Stimulated activated CD8-positive, alpha-beta memory T cell treated with anti-CD3 and anti-CD28 coated beads, Interleukin-2, amount 100 ng/mL, for 1 hour (primary cell): ENCODE measurements at places on chromosomes 5 and 9.

GRCh38 chr9:1978941-1979340, 36.2 kb upstream of the SMARCA2 start:
- DNase-seq, result no peak

- no peak for DNase-seq
Measured at GRCh38 chr5:169911448-169912212, 68.7 kb downstream of the INSYN2B start.

DNA sequence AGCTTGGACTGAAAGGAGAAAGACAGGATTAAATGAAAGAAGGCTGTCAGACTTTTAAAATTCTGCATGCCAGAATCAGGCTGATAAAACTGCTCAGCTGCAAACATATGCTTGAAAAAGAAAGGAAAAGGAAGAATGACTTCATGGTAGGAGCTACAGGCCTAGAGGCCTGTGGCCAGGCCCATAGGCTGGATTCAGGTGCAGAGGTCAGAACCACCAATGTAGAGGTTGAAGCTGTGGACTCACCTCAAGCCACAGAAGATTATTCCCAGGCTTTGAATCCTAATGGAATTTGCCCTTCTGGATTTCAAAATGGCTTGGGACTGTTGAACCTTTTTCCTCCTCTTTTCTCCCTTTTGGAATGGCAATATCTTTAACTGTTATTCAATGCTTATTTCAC, 47.7 kb downstream of the TMEM38B start:
- no peak for DNase-seq

DNA sequence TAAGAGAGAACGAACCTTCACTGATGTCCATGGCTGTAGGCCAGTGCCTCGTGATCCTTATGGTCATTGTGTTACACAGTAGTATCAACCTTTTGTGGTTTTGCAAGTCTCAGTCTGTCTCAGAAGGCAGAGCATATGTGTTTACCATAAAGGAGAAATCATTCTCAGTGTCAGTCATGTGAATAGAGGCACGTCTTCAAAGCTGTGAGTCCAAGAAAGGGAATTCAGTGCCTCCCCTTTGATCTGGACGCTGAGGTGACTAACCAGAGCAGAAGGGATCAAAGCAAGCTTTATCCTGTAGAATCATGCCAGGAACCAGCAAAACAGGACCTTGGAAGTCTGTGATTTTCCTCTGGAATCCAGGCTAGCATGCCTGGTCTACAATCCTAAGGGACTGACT, 433.9 kb downstream of the DNAH5 start:
- no peak for DNase-seq

DNA sequence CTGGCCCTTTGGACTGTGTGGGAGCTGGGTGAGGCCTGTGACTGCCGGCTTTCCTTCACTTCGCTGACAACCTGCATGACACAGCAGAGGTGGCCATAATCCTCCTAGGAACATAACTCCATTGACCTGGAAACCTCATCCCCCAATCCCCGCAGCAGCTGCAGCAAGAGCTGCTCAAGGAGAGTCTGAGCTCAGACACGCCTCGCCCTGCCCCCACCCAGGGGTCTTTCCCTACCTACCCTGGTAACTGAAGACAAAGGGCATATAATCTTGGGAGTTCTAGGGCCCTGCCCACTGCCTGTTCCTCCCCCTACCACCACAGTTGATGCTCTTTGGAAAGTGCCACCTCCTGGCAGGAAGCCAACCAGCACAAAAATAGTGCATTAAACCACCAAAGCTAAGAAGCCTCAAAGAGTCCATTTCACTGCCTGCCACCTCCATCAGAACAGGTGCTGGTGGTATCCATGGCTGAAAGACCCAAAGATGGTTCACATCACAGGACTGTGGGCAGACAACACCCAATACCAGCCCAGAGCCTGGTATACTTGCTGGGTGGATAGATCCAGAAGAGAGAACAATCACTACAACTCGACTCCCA, 18.4 kb downstream of the TRIM36 start:
- no peak for DNase-seq

DNA sequence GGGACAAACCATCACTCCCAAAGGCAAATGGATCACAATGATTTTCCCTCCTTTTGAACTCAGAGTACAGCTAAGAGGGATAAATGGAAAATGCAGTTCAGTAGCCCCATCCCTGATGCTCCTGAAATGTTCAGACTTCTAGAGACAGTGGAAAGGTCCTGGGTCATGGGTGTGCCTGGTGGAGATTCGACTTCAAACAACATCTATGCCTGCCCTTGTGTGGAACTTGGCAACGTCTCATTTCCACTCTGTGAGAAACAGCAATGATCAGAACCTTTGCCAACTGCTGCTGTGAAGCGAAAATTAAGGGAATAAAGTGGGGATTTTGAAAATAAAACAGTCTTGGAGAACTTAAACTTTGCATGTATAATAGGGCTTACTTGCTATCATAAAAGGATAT, 778.1 kb downstream of the SEMA5A start:
- DNase-seq, result no peak

- DNase-seq, result no peak
Measured at GRCh38 chr9:132946211-132946610, 1.8 kb upstream of the TSC1 start.
